ENCODE measurements at places on chromosomes 13 and 19.

GRCh38 chr13:101757446-101758039 lies 305.1 kb downstream of the ITGBL1 start:
- DNase-seq: peak; percentile 46

GRCh38 chr13:49693191-49693733 lies 2.0 kb upstream of the EBPL start:
- peak; percentile 46 for DNase-seq

GRCh38 chr13:99723878-99724277 lies 222.6 kb downstream of the TM9SF2 start:
- no peak for DNase-seq

GRCh38 chr13:98796798-98797197 lies 44.3 kb upstream of the SLC15A1 start:
- no peak for DNase-seq

GRCh38 chr13:113110048-113110851 lies 4.7 kb downstream of the F7 start:
- DNase-seq: no peak

DNA sequence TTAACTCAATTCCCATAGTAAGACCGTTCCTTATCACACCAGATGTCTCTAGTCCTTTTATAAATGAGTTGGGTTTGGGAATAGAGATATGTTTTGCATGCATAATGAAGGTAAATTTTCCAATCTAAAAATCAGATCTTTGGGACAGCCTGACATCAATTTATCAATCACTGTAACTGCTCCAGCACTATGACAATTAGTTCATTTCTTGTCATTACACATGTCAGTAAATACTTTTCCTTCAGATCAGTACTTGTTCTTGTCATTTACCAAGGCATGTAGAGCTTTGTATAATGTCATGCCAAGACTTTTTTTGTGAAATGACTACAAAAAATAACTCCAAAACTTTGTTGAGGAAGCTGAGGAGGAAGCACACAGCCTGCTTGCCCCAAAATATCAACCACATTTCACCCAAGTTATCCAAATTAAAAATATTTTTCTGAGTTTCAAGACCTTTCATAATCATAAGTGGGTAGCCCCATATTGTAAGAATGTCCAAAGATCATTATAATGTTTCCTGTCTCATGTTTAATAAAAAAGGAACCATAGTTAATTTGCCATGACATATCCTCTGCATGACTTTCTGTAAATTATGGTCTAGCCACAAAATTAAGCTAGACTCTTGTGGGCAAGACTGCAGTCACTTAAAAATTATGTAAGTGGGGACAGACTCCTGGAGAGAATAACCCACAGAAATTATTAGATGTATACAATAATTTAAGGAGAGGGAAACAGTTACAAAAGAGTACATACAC lies 586.8 kb downstream of the TBC1D4 start:
- no peak for DNase-seq

DNA sequence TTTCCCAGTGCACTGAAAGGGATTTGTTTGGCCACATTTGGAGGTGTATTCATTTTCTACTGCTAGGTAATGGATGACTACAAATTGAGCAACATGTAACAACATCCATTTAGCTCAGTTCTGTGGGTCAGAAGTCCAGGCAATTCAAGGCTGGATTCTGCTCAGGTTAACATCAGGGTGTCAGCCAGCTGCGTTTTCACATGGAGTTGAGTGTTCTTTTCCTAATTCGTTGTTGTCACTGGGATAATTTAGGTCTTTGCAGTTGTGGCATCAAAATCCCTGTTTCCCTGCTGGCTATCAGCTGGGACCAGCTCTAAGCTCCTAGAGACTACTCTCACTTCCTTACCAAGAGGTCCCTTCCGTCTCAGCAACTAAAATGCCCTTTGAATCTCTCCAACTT lies 25.4 kb downstream of the MIR17HG start:
- DNase-seq: no peak

DNA sequence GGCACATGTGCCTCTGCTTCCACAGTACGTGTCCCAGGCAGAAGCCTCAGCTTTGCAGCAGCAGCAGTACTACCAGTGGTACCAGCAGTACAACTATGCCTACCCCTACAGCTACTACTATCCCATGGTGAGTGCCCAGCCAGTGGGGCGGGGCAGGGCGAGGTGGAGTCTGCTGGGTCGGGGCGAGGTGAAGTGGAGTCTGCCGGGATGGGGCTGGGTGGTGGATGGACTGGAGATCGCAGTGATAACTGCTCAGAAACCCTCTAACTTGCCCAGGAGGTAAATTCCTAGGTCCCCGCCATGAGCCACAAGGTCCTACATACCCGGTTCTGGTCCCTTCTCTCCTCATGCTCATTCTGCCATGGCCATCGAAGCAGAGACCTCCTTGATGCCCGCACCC lies 3.6 kb downstream of the LENG8 start:
- DNase-seq: no peak

GRCh38 chr13:21813844-21814243 lies 143.0 kb downstream of the FGF9 start:
- DNase-seq: no peak

DNA sequence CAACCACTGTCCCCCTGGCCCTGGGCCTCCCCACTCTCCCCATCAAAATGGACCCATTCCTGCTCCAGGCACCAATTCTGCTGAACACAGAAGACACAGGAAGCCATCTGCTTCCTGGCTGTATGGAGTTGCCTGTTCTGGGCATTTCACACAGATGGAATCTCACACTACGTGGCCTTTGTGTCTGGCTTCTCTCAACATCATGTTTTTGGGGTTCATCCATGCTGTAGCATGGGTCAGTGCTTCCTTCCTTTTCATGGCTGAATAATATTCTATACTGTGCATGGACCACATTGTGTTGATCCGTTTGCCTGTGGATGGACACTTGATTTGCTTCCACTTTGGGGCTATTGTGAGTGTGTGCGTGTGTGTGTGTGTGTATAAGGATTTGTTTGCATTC lies 15.0 kb upstream of the KLF2 start:
- no peak for DNase-seq

Measured in cardiac fibroblast (primary cell).